ENCODE measurements at places on chromosomes 6 and 20.

DNA sequence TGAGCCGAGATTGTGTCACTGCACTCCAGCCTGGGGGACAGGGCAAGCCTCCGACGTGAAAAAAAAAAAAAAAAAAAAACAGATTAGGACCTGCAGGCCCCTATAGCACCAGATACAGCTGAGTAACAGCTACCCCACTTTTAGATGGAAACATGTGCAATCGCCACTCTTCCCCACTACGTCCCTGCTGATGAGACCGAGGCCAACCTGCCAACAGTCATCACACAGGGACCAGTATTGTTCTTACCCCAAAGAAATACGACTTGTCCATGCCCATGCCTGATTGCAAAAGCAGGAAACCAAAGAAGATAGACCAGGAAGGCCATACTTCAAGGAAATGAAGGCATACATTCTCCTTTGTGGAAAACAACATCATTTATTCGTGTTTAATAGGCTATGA, 45.8 kb downstream of the ZMYND8 start:
- no peak for DNase-seq

DNA sequence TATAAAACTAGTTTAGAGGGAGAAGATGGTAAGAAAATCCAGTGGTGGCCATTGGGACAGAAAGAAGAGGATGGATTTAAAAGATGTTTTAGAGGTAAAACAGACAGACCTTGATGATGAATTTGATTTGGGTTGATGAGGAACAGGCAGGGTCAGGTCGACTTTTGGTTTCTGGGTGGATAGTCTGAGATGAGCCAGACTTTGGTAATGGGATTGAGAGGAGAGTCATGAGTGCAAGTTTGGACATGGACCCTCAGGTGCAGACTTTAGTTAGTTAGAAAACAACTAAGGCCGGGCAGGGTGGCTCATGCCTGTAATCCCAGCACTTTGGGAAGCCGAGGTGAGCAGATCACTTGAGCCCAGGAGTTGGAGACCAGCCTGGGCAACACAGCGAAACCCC, 257.9 kb downstream of the MAFB start:
- DNase-seq, result no peak

- DNase-seq, result no peak
Measured at GRCh38 chr20:46176739-46177378, 58.7 kb downstream of the CD40 start.

- no peak for DNase-seq
Measured at GRCh38 chr20:32537657-32538525, 47.2 kb downstream of the NOL4L start.

DNA sequence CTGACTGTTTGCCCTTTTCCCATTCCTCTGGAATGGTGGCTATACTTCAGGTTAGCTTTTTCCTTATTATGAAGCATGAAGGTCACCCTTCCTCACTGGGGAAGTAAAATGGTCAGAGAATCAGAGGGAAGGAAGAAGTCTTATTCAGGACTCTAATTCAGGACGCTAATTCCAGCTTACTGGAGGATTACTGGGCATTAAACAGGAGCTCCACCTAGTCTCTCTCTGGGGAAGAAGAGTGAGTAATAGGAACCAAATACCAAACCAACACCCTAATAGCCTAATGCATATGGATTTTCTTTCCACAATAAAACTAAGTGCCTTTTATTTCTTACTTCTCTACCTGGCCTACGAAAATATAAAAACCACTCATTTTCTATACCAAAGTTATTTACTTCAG, 10.1 kb downstream of the CRISP1 start:
- DNase-seq, result no peak

GRCh38 chr6:3911614-3912336, 62.6 kb downstream of the FAM50B start:
- no peak for DNase-seq

- no peak for DNase-seq
Measured at GRCh38 chr6:163671355-163671754, 256.8 kb downstream of the QKI start.

GRCh38 chr6:10411971-10412460, 2.9 kb downstream of the TFAP2A start:
- no peak for DNase-seq

- no peak for DNase-seq
Measured at GRCh38 chr6:167547751-167548150, 222.9 kb downstream of the TTLL2 start.

GRCh38 chr20:32823078-32823477, 3.3 kb downstream of the MAPRE1 start:
- DNase-seq, result no peak

- no peak for DNase-seq
Measured at GRCh38 chr20:52681288-52681687, 290.9 kb upstream of the TSHZ2 start.

DNA sequence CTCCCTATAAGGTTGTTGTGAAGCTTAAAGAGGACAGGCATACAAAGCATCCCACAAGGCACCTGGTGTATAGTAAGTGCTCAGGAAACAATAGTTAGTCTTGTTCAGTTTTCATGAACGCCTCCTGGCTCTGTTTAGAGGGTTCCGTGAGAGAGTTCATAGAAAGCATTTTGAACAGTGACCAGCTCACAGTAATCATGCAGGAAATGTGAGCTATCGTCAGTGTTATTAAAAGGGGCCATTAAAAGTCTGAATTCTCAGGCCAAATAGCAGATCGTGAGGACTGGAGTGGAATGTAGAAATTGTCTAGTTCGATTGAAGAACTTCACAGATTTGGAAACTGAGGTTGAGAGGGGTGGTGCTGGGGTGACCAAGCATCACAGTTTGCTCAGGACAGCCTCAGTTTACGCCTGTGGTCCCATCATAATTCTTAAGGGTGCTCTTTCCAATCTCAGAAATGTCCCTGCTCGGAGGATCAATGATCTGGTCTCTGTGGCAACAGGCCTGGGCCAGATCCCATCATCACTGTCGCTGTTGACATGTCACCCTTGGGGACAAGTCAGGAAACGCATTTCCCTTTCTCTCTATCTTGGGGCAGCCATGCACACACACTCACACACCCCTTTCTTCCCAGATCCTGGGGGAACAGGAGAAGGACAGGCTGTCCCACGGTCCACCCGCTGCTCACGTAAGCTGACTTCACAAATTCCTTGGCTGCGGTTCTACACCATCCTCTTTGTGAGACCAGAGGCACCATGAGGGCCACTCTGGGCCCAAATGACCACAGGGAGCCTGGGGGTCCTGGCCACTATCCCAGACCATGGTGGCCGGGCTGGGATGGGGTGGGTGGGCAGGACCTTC, 7.2 kb downstream of the TGM2 start:
- no peak for DNase-seq

DNA sequence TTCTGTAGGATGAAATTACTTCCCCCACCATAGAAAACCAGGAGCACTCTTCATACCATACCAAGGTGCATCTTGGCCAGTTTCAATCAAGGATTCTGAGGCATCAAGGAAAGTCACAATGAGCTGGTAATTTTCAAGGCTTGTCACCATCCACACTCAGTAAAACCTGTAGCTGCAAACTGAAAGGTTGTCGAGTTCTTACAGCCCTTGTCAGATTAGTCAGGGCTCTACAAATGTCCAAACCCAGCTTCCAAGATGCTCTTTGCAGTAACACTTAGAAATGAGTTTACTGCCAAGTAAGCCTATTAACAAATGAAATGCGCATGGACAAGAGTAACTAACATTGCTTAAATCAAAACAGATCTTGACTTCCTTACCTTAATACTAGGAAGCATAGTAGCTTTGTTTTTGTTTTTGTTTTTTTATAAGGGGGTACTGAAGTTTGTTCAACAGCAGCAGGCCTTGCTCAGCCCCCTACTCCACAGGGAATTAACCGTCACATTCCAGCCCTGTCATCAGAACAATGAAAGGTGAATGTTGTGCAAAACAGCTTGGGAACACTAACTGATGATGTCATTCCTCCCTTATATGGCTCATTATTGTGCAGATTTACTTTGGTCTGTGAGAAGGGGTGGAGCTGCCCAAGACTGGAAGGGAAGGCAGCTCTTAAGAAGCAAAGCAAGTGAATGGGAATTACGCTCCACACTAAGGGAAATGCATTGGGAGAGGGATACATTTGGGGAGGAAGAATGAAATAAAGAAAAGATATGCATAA, 49.9 kb upstream of the TMEM30A start:
- DNase-seq, result no peak

DNA sequence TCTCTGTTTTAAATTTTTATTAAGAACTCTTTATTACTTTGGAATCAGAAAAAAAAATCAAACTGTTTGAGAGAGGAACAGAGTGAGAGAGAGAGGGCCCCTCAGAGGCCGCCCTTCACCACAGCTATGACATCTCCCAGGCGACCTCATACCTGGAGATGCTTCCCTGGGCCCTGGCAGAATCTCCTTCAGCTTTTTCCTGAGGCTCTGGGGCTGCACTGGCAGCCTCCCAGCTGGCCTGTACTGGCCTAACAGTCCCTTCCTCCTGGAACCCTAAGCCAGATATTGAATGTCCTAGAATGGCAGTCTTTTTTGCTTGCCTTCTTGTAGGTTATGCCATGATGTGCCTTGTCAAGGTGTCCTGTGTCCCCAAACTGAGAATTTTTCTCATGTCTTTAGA, 13.7 kb downstream of the ABHD12 start:
- no peak for DNase-seq

GRCh38 chr6:132020138-132020581, 69.0 kb upstream of the CCN2 start:
- DNase-seq, result no peak

DNA sequence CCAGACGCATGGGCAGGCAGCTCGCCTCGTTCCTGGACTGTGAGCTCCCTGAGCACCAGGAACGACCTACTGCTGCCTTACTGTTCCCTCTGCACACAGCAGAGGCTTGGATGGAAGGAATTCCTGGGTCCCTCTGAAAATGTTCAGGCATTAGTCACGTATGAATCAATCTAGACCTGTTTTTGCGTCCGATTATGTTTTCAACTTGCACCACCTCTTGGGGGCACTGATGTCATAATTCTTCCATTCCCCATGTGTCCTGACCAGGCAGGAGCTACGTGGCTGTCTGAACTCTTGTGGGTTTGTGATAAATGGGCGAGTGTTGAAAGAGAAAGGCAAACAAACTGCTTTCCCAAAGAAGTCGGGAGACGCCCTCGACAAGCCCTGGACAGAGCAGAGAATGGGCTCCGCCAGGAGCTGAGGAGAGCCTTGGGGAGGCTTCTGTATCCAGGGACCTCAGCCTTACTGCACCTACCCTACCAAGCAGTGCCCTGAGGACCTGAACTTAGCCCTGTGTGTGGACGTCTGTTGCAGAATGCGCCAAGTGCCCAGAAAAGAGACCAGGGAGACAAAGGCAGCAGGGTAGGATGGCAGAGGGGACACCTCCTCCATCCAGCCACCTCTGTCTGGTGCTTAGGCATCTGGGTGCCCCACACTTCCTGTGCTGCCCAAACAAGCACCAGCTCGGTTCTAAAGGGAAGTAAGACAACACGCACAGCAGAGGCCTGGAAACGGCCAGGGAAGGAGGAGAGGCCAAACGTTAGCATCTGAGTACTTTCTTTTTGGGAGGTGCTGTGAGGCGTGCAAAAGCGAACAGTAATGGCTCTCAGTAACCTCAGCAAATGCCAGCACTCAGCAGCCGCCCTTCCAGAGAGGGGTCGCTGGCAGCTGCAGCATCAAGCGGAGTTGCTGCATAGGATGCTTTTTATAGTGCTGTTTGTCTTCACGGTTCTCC, 124.2 kb downstream of the LY86 start:
- no peak for DNase-seq

DNA sequence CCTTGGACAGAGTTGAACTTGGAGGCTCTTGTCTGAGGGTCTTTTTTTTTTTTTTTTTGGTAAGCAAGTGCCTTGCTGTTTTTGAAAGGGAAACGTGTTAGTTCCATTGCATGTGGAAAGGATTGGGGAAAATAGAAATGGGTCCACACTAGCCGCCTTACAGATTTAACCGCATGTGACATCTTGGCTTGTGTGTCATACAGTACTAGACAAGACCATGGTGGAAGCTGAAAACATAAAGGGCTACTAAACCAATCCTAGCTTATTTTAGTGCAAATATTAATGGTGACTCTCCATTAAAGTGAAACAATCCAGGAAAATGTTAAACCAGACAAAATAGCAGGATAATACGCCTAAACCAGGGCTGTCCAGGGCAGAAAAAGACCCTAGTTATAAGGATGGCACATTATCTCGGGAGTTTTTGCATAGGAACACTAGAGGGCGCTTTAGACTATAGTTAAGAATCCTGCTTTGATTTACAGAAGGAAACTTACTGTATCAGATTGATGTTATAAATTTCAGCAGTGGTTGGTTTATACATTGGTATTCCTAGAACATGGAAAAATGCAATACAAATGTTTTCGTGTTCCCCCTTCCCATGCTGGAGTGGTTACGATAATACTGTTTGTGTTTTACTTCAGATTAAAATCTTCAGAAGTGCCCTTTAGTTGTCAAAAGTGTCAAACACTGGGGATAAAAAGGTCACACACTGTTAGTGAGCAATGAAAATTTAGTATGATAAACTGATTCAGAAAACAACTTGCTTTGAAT, 59.8 kb upstream of the DEK start:
- no peak for DNase-seq

- no peak for DNase-seq
Measured at GRCh38 chr6:4549556-4550226, 226.5 kb upstream of the CDYL start.

DNA sequence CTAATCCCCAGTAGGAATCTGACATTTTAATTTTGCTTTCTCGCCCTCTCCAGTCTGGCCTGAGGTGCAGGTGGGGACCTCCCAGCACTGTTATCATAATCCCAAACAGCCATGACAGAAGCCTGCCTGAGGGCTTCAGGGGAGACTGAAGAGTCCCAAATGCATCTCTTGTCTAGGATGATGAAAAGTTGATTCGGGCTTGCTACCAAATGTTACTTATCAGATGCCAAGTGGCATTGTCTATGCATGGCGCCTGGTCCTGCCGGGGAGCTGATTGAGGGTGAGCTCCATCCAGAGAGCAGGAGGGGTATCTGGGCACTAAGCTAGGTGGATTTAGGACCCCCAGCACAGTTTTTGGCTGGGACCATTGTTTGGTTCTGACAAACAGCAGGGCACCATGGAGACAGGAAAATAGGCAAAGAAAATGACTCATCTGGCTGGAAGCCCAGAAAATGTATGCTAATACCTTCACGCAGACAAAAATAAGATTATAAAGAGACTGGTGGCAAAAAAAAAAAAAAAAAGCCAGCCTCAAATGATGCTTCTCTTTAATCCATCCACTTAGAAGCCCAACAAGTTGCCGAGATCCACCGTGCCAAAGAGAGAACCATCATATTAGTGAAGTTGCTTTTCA, 513.7 kb upstream of the SULF2 start:
- no peak for DNase-seq

DNA sequence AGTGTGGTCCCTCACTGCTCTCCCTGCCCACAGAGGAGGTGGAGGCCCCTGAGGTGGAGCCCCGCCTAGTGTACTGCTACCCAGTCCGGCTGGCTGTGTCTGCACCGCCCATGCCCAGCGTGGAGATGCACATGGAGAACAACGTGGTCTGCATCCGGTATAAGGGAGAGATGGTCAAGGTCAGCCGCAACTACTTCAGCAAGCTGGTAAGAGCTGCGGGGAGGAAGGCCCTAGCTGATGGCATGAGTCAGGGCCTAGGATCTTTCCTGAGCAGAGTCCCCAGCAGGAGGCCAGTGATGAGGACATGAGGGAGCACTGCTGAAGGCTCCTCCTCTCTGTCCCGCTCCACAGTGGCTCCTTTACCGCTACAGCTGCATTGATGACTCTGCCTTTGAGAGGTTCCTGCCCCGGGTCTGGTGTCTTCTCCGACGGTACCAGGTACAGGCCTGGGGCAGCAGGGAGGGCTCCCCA, 11.2 kb downstream of the PCIF1 start:
- no peak for DNase-seq

GRCh38 chr6:150599199-150600009, at the start of gene PLEKHG1:
Gene PLEKHG1 (plus strand): TSS chr6:150599885. CDS start chr6:150733682, 133,797 bp downstream.
- peak; percentile 23 for DNase-seq
